ENCODE measurements at places on chromosomes 13 and 19. TPM values are rescaled to one million over a fixed set of nuclear protein-coding genes. Genes with fewer than 3 reads are reported as not detected.

The EPS8L1 gene
- 243 TPM for total RNA-seq

The CD320 gene
- total RNA-seq = 23.4 TPM

The CPB2 gene
- not detected for total RNA-seq

The FAM83E gene
- total RNA-seq = 0.87 TPM

The NEK5 gene
- not detected for total RNA-seq

The ZNF440 gene
- 81.2 TPM for total RNA-seq

The KCNK6 gene
- 25.4 TPM for total RNA-seq

The MED26 gene
- 13.1 TPM for total RNA-seq

All from suprapubic skin (tissue), 4 donors.